ENCODE measurements at places on chromosomes 6 and 20. TPM values are rescaled to one million over a fixed set of nuclear protein-coding genes. Genes with fewer than 3 reads are reported as not detected.

DNA sequence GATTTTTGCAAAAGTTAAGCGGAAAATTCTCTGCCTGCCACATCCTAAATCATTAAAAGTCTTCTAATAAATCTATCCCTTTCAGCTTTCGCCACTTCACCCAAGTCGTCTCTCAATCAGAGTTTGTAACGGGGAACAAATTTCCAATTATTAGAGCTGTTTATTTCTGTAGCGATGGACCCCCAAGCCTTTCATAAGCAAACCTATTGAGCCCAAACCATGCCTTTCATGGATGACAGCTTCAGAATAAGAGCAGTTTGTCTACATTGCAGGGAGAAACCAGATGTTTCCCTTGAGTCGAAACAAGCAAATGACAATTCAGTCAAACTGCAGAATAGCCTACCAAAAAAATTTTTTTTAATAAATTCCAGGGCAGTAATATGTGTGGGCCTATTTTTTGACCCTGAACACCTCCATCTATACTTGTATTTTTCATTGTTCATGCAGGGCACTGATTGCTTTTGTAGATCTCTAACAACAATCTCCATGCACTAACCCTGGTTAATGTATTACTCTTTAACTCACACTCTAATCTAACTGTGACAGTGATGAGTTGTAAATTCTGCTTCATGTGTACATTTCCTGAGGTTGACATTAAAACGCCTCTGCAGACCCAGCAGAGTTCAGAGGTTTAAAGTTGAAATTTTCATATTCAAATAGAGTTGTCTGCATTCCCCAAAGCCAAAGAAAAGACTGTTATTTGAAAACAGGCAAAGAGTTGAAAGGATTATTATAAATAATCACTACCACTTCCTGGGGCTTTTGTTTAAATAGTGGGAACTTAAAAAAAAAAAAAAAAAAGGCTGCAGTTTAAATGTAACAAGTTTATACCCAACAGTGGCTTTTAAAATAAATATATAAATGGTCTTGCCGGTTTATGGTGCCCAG is 64.5 kb downstream of the ATP9A start:
- H3K4me3 ChIP-seq: no peak overlapping the region
- H3K27me3 ChIP-seq: no peaks in the 10 kb centered on the region
- DNase-seq: no peak
- H3K36me3 ChIP-seq: no peaks in the 10 kb centered on the region
- H3K27ac ChIP-seq: no peak overlapping the region

DNA sequence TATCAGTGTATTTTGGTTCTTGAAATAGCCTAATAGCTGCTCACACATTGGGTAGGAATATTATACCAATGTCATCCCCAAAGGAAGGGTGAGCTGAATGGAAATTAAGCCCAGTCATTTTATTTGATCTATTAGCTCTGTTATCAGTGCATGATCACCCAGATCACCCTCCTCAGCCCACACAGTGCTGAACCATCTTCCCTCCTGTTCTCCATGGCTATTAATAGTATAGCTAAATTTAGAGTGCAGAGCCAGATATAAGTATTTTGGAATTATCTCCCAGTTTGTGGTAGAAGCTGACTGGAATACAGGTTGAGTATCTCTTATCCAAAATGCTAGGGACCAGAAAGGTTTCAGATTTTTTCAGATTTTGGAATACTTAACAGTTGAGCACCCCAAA is 45.4 kb downstream of the KCTD20 start:
- H3K36me3 ChIP-seq: peaks cover 65% of the 10 kb centered on the region
- peak overlapping the region; percentile 34 for H3K27ac ChIP-seq
- peaks cover 5% of the 10 kb centered on the region for H3K4me1 ChIP-seq
- H3K4me3 ChIP-seq: no peak overlapping the region
- no peak for DNase-seq

- peaks cover 11% of the 10 kb centered on the region for H3K4me1 ChIP-seq
- H3K27me3 ChIP-seq: no peaks in the 10 kb centered on the region
- H3K27ac ChIP-seq: no peak overlapping the region
- peak; percentile 39 for DNase-seq
Measured at GRCh38 chr20:10469599-10469998, 34.5 kb downstream of the SLX4IP start.

DNA sequence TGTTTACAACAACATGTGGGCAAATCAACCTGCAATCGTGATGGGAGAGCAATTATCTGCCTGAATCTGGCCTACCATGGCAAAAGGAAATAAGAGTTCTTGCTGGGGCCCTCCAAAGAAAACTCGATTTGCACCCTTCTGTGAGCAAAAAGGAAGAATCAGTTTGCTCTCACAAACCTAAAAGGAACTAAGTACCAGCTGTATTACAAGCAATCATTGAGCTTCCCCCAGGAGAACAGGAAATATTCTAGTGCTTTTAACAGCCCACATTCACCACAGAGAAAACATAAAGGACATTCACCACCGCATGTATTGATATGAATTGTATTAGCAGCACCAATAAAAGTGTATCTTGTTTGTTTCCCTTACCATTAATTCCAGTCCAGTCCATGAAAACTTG is 75.0 kb downstream of the MBOAT1 start:
- H3K4me3 ChIP-seq: no peak overlapping the region
- H3K4me1 ChIP-seq: no peaks in the 10 kb centered on the region
- H3K36me3 ChIP-seq: peaks cover 3% of the 10 kb centered on the region
- no peaks in the 10 kb centered on the region for H3K27me3 ChIP-seq

DNA sequence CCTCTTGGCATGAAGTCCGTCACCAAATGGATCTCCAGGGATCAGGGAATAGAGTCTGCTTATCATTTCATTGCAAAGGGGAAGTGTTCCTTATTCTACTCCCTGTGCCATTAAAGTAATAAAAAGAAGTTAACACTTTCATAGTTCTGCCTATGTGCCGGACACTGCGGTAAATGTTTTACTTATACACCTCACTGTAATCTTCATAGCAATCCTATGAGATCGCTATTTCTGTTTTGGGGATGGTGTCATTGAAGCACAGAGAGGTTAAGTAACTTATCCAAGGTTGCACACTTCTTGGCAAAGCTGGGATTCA is 177.7 kb downstream of the TSHZ2 start:
- DNase-seq: no peak
- H3K4me1 ChIP-seq: peaks cover 25% of the 10 kb centered on the region
- peaks cover 7% of the 10 kb centered on the region for H3K27me3 ChIP-seq
- no peaks in the 10 kb centered on the region for H3K36me3 ChIP-seq
- no peak overlapping the region for H3K4me3 ChIP-seq

DNA sequence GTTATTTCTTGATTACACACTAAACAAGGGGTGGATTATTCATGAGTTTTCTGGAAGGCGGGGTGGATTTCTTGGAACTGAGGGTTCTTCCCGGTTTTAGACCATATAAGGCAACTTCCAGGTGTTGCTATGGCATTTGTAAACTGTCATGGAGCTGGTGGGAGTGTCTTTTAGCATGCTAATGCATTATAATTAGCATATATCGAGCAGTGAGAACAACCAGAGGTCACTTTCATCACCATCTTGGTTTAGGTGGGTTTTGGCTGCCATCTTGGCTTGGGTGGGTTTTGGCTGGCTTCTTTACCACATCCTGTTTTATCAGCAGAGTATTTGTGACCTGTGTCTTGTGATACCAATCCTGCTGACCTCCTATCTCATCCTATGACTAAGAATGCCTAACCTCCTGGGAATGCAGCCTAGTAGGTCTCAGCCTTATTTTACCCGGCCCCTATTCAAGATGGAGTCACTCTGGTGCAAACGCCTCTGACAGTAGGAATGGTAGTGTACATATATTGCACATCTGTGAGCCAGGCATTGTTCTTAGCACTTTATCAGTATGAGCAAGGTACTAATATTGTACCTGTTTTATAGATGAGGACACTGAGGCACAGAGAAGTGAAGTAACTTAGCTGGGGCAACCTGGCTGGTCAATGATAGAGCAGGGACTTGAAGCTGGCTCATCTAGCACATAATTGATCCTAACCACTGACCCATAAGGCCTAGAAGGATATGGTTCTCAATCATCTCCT is 203.7 kb downstream of the NFATC2 start:
- H3K27ac ChIP-seq: no peak overlapping the region
- peaks cover 9% of the 10 kb centered on the region for H3K4me1 ChIP-seq
- H3K36me3 ChIP-seq: no peaks in the 10 kb centered on the region
- no peak for DNase-seq

GRCh38 chr6:34068462-34069044 is 77.3 kb downstream of the GRM4 start:
- peaks cover 4% of the 10 kb centered on the region for H3K27me3 ChIP-seq
- H3K36me3 ChIP-seq: no peaks in the 10 kb centered on the region
- no peak overlapping the region for H3K4me3 ChIP-seq
- no peak for DNase-seq
- H3K4me1 ChIP-seq: no peaks in the 10 kb centered on the region
- no peak overlapping the region for H3K27ac ChIP-seq

GRCh38 chr6:115945812-115946211 is 114.9 kb downstream of the FRK start:
- H3K4me1 ChIP-seq: no peaks in the 10 kb centered on the region
- no peaks in the 10 kb centered on the region for H3K27me3 ChIP-seq
- H3K27ac ChIP-seq: no peak overlapping the region

HLA-DQB1 gene
- 6.9 TPM for total RNA-seq

PLCG1 gene
- total RNA-seq: 260 TPM

Data from activated CD8-positive, alpha-beta T cell treated with anti-CD3 and anti-CD28 coated beads for 36 hours (primary cell).